ENCODE measurements at places on chromosomes 7 and 10.

- DNase-seq, result no peak
Observed at GRCh38 chr7:111301891-111302290, 211.0 kb downstream of the LRRN3 start.

- DNase-seq, result no peak
Observed at GRCh38 chr7:3495954-3496353, 194.9 kb downstream of the SDK1 start.

DNA sequence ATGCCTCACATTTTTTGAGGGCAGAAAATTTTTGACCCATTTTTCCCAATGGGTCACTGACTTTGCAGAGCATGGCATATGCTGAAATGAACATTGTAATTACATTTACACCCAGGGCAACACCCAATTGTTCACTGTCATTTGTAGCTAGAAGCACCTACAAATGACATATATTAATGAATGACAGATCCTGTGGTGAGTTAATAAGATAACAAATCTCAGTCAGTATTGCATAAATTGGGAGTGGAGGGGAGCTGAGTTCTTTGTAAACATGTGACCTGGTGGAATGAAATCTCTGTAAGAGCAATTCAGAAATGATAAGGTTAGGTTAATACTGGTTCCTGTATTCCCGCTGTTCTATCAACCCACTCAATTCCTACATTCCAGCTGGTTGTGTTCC lies 255.1 kb upstream of the LRRN3 start:
- DNase-seq, result no peak

- no peak for DNase-seq
Observed at GRCh38 chr7:42332605-42333222, 95.7 kb upstream of the GLI3 start.

GRCh38 chr7:121329191-121330052 lies 622 bp downstream of the WNT16 start:
- DNase-seq, result peak; percentile 23

DNA sequence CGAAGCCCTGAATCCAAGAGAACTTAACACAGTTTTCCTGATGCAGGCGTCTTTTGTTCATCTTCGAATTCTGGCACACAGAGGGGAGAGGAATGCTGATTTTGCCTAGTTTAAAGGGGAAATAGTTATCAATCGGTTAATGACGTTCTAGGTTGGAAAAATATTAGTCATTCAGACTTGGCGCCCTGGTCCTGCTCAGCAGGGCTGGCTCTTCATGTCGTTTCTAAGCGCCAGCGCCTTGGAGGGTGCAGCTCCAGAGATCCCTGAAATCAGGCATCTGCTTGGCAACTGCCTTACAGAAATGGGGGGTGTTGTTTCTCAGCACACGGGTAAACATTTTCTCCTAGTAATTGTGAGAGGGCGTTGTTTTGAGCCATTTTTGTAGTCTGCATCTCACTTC lies 1.3 kb upstream of the PRTFDC1 start:
- no peak for DNase-seq

DNA sequence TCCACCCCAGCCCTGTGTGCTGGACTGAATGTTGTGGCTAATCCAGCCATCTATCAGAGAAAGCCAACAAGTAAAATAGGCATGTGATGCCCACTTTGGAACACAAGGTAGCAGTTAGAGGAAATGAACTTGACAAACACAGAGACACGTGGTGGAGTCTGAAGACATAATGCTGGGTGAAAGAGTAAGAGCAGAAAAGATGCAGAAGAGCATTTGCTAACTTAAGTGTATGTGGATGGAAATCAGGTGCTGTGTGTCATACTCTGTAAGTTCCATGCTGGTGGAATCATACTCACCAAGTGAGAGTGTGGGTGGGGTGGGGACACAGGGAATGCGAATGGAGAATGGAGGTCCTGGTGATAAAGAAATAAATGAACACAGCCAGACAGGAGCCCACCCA lies 22.8 kb downstream of the WDFY4 start:
- no peak for DNase-seq

- no peak for DNase-seq
Observed at GRCh38 chr10:47311193-47311931, 10.9 kb upstream of the GDF2 start.

DNA sequence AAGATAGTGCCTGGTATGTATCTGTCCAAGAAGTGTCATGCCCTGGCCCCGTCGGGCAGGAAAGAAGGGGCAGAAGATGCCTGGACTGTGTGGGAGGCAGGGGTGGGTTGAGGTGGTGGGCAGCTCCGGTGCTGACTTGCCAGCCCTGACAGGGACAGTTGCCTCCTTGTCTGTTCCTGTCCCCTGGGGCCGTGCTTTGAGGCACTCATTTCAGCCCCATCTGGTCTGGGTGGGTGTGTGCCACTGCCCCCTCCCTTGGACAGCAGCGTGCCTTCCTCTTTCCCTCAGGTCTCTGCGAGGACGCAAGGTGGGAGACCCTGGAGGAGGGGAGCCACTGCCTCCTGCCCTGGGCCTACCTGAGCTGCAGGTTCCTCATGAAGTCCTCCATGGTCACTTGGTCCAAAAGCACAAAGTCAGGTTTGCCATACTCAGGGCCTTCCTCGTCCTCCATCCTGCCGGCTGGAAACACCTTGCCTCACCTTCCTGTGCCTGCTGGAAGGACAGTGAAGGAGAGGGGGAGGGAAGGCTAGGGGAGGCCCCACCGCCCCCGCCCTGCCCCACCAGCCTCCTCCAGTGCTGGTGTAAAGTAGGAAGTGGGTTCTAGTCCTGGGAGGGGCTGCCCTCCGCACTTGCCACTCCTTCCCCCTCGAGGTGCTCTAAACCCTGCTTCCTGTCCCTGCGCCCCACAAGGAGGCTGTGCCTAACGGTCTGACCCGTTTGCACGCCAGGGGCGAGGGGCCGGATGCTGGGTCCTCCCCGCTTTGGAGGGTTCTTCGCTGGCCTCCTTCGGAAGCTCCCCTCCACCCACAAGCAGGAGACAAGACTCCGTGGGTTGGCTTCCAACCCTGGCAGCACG lies at the start of gene MYO1G:
Gene MYO1G (minus strand): TSS at position 505 of the 856 bp plus-strand sequence. CDS start 54 bp downstream, at position 451.
- no peak for DNase-seq

- DNase-seq, result no peak
Observed at GRCh38 chr7:55104712-55105433, 86.1 kb downstream of the EGFR start.

DNA sequence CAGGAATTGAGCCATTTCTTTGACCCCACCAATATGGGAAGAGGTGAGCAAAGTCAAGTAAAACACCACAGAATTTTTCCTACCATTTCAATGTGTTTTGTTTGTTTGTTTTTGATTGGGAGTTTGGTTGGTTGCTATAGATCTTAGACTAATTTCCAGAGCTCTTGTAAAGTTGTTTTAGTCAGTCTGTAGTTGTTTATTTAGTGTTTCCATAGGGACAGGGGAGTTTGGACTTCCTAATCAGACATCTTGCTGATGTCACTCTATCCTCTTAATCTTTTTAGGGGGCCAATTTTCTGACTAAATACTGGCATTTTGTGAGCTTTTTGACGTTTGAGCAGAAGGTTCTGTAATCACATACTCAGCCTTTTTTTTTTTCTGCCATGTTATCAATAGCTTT lies 266.9 kb downstream of the ABCA13 start:
- DNase-seq, result no peak

DNA sequence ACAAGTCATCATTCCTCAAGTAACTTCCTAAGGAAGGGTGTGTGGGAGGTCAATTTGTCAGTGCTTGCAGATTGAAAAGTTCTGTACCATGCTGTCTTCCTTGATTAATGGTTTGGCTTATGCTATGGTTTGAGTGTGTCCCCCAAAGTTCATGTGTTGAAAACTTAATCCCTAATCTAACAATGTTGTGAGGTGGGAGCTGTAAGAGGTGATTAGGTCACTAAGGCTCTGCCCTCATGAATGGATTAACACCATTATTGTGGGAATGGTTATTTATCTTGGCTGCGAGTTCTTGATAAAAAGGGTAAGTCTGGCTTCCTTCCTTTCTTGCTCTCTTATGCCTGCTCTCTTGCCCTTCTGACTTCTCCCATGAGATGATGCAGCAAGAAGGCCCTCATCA lies 29.3 kb upstream of the TMEM229A start:
- no peak for DNase-seq

GRCh38 chr10:110444004-110444337 lies 53.7 kb upstream of the DUSP5 start:
- DNase-seq, result no peak

GRCh38 chr10:89255793-89256192 lies 4.2 kb upstream of the LIPA start:
- no peak for DNase-seq

DNA sequence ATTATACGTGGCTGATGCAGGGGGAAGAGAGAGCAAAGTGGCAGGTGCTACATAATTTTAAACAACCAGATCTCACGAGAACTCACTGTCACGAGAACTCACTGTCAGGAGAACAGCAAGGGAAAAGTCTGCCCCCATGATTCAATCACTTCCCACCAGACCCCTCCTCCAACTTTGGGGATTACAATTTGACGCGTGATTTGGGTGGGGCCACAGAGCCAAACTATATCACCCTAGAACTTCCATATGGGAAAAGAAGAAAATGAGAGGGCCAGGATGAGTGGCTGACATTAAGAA lies 15.8 kb downstream of the EZH2 start:
- no peak for DNase-seq

GRCh38 chr10:61164458-61165160 lies 220.6 kb upstream of the RHOBTB1 start:
- no peak for DNase-seq

DNA sequence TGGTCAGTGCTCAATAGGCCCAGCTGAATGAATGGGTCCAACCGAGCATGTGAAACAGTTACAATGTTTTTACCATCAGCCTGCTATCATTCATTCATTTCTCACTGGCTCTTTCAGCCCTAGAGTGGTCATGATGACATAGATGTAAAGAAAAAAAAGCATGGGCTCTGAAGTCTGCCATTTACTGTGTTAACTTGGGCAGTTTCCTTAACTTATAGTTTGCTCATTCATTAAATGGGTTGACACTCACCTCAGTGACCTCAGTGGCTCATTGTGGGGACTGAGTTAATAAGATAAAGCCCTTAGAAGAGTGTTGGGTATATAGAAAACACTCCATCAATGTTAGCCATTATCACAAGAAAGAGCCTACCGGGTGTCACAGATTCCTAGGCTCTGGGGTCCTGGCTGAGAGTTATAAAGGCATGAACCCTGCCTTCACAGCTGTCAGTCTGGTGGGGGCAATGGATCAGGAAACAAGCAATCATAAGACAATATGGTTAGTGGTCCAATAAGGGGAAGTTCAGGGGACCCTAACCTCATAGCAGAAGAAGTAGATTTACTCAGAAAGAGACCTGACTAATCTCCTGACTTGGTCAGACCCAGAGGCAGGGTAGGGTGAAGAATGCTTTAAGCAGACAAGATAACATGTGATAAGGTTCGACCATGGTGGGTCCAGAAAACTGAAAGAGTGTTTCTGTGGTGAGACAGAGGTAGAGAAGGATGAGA lies 29.7 kb upstream of the GPAM start:
- no peak for DNase-seq

DNA sequence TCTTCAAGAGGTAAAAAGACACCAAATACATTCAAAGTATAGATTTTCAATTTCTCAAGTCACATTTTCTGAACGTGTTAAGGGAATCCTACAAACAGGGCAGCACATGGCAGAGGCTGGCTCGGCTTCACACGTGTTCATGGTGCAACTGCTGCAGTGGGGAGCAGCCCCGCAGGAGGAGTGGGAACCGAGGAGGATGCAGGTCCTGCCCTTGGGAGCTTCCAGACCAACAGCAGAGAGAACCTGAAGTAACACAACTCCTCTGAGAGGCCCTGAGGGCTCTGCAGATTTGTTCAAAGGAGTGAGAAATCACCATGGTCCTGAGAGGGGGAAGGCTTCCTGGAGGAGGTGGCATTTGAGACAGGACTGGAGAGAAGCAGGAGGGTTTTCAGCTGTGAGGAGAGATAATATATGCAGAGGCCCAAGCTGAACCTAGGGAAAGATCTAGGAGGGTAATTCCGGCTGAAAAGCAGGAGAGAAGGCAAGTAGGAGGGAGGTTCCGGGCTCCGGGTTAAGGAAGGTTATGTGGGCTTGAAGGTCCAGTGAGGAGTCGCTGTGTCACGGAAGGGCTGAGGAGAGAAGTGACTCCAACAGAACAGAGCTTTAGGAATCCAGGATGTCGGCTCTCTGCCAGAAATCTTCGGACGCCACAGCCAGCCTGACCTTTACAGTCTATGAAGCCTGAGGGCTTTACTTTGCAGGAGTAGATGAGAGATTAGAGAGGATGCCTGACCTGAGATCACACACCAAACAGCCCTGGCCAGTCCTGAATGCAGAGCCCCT lies 77.5 kb downstream of the GPR26 start:
- DNase-seq, result no peak

- DNase-seq, result no peak
Observed at GRCh38 chr7:64863969-64864368, 39.1 kb upstream of the ZNF273 start.

GRCh38 chr7:114662002-114662677 lies 247.5 kb downstream of the FOXP2 start:
- no peak for DNase-seq

- DNase-seq, result no peak
Observed at GRCh38 chr7:88477976-88478375, 171.3 kb upstream of the STEAP4 start.

DNA sequence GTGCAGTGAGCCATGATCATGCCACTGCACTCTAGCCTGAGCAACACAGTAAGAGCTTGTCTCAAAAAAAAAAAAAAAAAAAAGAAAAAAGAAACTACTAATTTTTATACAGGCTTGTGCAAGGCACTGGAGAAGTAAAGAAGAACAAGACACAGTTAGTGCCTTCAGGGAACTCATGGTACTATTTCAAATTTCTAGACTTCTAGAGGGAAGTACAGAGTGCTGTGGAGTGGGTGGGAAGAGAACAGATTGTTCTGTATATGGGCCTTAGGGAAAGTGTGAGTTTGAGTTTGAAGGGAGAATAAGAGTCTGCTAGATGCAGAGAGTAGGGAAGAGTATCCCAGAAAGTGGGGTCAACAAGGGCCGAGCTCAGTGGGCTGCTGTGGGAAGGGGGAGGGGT lies 234.8 kb downstream of the PHTF2 start:
- DNase-seq, result no peak

- DNase-seq, result no peak
Observed at GRCh38 chr7:33243319-33243881, 114.0 kb downstream of the BBS9 start.

GRCh38 chr10:95571390-95571789 lies 10.2 kb upstream of the SORBS1 start:
- DNase-seq, result no peak

DNA sequence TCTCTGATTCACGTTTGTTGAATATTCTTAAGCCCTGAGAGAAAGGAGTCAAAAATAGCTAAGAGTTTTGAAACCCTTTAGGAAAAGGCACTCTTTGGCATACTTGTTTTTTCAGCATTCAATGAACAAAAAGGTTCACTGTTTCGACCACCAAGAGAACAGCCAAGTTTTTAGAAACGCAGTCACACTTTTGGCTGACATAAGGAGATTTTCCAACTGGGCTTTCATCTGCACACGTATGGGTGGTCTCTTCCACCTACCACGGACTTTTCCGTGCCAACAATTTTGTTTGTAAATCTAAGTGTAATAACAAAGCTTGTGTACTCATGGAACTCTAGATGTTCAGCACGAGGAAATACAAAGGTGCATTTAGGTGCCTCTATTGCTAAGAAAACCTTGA lies 270.3 kb downstream of the WDR11 start:
- no peak for DNase-seq

Data from neural crest cell (in vitro differentiated cells).